ENCODE measurements at places on chromosomes 4 and X.

DNA sequence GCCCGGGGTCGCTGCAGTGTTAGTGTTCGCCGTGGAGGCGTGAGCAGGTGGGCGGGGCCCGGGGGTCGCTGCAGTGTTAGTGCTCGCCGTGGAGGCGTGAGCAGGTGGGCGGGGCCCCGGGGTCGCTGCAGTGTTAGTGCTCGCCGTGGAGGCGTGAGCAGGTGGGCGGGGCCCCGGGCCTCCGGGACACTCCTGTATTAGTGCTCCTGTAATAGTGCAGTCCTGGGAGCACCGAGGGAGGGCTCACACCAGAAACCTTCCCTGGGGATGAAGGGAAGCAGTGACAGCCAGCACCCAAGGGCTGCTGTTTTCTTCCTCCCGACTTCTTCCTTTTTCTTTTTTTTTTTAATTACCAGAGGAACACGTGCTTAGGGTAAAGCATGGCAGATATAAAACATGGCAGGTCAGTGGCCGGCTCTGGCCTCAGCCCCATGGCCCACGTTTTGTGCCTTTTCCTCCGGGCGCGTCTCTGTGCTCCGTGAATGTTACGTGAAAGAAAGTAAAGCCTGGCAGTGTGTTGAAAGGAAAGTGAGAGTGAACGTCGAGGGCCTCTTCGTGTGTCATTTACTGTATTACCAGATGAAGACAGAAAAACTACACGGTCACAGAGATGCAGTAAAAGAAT lies 42.0 kb downstream of the PCGF3 start:
- no peak for DNase-seq

DNA sequence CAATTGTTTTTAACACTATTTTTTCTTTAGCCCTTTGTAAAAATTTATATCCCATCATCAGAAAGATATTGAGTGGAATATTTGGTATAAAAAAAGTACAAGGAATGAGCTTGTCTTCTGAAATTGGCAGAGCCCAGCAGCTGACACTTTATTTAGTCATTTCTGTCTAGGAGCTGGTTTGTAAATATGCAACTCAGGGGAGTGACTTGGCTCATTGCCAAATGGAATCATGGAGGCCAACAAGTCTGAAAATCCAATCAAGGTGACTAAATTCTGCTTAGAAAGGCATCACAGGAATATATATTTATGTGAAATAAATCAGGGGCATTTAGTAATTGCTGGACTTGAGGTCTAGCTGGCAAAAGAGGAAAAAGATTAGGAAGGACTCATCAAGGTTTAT lies 74.4 kb downstream of the OTC start:
- DNase-seq = no peak

DNA sequence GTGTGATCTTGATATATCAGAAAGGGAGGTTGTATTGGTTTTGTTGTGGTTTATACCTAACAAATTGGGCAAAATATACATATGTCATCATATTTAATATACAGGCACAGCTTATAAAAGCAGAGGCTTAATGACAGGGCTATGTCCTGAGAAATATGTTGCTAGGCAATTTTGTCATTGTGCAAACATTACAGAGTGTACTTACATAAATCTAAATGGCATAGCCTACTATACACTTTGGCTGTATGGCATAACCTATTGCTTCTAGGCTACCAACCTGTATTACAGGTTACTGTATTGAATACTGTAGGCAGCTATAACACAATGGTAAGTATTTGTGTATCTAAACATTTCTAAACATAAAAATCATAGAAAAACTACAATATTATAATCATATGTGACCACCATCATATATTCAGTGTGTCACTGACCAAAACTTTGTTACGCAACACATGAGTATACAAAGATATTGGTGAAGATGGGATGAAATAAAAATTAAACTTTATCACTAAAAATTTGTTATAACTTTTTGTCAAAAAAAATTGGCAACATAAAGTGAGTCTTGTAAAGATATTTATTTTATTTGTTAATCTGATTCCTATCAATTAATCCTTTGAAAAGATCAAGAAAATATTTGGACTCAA lies 414.0 kb upstream of the HS3ST1 start:
- DNase-seq = no peak

- DNase-seq = no peak
These were observed 278.0 kb downstream of the ANK2 start for GRCh38 chr4:113327494-113327893.

GRCh38 chr4:40627540-40627939 lies 2.1 kb downstream of the RBM47 start:
- DNase-seq = no peak

GRCh38 chr4:90960840-90961239 lies 833.6 kb downstream of the CCSER1 start:
- DNase-seq = no peak

DNA sequence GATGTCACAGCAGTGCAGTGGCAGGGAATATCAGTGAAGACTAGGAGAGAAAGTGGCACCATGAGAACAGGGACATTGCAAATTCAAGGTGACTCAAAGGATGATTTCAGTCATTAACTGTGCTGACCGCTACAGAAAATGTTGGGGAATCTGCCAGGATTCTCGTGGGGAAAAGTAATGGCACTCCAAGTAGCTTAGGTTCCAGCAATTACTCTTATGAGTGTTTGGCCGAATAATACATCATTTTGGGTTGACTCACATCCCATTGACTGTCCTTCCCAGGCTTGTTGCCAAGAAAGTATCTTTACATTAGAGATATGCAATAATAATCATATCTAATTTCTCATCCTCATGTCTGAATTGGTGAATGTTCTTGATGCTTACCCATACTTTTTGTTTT lies 1411.1 kb upstream of the PCDH7 start:
- no peak for DNase-seq

Data from cortex of kidney (tissue), 1 donor.